ENCODE measurements at places on chromosomes 2 and 18.

GRCh38 chr2:79619976-79620375 is 107.1 kb downstream of the CTNNA2 start:
- no peak for DNase-seq

GRCh38 chr2:226839161-226839560 is 3.3 kb downstream of the RHBDD1 start:
- DNase-seq: no peak

DNA sequence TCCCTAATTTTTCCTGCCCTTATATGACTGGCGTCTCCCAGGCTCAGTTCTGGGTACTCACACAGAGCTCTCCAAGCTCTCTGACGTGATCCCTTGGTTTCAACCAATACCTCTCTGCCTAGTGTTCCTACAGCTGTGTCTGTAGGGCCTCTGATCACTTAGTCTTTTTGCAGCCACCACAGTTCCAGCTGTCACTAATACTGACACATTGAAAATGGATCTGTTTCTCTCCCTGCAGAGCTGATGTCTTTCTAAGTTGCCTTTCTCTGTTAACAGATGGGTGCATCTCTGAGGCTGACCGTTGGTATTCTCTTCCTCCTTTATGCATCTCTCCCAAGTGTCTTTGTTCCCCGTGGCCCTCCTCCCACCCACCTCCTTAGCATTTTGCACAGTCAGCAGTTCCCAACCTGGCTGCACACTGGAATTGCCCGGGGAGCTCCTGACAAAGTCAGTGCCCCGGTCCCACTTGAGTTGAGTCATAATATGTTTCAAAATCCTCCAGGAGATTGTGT is 62.5 kb downstream of the CERS6 start:
- no peak for DNase-seq

DNA sequence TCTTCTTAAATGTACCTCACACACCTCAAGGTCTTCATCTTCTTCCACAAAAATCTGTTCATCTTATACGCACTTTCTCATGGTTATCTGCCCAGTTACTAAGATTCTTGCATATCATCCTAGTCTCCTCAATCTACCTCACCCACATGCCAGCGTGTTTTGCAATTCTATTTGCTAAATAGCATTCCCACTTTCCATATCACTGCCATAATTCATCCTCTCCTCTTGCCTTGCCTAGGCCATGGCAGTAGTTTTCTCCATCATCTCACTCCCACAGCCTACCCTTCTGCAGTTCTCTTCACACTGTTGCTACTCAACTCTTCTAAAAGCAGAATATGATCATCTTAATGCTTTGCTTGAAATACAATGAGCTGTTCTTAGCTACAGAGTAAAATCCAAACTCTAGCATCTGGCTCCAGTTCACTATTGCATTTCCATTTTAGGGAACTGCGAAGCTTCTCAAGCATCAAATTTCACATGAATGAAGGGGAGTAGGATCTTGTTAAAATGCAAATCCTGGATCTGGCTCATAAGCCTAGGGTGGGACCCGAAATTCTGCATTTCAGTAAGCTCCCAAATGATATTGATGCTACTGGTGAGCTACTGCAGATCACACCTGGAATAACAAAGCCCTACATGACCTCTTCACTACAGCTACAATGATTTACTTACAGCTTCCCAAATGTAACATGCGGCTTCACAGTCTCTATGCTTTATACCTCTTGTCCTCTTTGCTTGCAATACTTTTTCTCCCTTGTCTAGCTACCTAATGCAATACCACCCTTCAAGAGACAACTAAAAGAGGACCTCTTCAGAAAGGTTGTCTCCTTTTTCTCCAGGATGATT is 293.9 kb downstream of the SATB2 start:
- no peak for DNase-seq

DNA sequence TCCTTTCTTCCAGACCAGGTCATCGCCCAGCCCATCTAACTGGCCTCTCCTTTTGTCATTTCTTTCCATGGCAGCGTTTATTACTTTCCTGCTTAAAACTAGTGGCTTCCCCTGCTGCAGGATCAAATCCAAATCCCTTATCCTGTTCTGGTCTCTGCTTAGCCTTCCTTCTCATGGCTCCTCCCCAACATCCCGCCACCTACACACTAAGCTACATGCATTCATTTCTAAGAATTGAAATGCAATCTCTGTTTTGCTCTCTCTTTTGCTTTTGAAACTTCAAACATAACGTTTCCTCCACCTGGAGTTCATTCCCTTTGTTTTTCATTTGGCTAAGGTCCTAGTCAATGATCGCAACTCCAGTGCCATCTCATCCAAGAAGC is 18.0 kb upstream of the DPP4 start:
- no peak for DNase-seq

DNA sequence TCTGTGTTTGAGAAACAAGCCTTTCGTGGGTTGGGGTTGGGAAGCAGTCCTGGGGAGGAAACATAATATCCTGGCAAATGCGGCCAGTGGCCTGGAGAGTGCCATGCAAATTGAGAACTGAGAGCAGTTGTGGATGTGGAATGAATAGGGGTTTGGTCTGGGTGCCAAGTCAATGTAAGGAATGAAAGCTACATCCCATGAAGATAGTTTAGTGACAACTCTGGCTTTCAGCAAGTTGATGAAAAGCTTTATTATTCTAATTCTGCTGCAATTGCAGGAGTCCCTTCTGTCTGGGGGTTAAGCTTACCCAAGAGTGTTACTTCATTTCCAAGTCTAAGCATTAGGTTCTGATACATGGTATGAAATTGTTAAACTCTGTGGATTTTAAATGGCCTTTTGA is 771.6 kb downstream of the DPP10 start:
- no peak for DNase-seq

- no peak for DNase-seq
Observed at GRCh38 chr2:58006256-58006951, 40.2 kb upstream of the VRK2 start.

DNA sequence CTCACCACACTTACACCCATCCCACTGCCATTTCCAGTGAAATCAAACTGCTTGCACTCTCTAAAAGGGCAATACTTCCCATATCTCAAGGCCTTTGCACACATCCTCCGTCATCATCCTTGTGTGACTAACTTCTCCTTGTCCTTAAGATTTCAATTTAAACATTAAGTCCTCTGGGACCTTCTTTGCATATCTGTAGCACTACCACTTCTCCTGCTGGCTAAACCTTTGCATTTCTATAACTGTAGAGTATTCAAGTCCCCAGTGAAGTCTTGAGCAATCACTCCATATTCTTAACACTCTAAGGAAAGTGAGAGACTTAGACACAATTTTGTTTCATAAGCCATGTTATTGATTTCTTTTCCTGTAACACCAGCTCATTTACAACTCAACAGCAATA is 136.8 kb upstream of the EPHA4 start:
- DNase-seq: no peak

- DNase-seq: no peak
Observed at GRCh38 chr2:73297151-73297559, 3.8 kb upstream of the EGR4 start.

DNA sequence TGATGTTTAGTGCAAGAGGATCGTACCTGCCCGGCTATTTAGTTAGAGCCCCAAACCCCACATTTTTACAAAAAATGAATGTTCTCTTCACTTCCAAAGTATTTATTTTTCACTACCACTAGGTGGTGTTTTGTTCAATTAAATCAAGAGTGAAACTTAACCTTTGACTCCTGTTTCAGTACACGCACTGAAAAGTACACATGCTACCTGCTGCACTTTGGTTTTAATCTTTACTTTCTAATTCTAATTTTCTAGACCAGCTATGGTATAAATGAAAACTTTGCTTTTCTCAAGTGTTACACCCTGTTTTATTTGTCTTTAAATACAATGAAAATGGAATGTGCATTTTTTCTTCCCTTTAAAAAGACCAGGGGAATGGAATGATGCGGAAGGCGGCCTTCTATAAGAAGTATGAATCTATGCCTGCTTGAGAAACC is 31.4 kb upstream of the CHN1 start:
- DNase-seq: peak; percentile 38

- DNase-seq: no peak
Observed at GRCh38 chr2:224145751-224146355, 106.8 kb upstream of the SERPINE2 start.

DNA sequence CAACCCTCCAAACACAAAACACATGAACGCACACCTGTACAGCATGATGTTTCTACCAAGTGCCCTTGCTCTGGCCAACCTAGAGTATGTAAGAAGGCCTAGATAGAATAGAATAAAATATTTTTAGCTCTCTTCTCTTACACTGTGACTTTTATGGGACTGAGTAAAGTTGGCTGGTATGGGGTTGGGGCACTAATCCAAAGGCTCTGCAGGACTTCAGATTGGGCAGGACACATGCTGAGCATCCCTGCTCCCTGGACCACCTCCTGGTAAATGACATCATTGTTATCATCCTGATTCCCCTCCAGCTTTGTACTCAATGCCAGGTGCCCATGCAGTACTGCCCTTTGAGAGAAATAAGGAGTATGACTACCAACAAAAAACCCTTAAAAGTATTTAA is 322.2 kb downstream of the SLC8A1 start:
- no peak for DNase-seq

All from T47D (cell line).